NCI-H1694 (cell line): ENCODE measurements at places on chromosomes 3 and 15.
A peak's percentile ranks its signal among the peaks of the same experiment; 100 is the strongest.

- no peak for DNase-seq
Measured at GRCh38 chr15:29324746-29325145, 55.1 kb upstream of the NSMCE3 start.

DNA sequence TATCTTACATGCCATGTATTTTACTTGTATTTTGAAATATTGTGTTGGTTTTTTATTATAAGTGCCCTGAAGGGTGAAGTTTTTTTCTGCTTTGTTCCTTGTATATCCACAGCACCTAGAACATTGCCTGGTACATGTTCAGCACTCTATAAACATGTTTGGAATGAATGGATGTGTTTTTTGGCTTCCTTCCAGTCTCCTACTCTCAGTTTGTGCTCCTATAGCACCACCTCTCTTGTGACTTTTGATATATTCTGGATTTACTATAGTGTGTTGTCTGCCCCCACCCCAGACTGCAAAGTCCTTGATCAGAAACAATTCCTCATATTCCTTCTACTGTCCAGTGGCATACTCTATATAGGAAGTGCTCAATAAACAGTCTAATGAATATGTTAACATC is 60.6 kb downstream of the PLCL2 start:
- DNase-seq: no peak

GRCh38 chr3:123640311-123640710 is 55.5 kb upstream of the HACD2 start:
- DNase-seq: no peak

- DNase-seq: no peak
Measured at GRCh38 chr3:38702231-38702630, 52.7 kb upstream of the SCN5A start.

DNA sequence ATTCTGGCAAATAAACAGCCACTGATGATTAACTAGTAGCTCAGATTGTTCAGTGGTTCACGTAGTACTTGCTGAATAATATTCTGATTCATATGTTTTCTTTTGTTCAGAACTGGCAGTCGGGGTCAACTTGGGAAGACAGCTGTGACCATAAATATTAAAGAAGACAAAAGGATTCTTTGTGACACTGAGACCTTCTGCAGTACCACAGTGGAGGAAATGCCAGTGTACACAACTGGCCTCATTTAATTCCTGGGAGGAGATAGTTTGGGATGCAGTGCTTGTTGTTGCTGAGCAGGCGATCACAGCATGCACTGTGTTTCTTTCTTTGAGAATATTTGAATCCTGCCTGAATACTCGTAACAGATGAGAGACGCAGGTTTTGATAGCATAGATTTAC is 26.7 kb upstream of the MCF2L2 start:
- no peak for DNase-seq

GRCh38 chr15:62900071-62900802 is 142.3 kb upstream of the TPM1 start:
- no peak for DNase-seq

DNA sequence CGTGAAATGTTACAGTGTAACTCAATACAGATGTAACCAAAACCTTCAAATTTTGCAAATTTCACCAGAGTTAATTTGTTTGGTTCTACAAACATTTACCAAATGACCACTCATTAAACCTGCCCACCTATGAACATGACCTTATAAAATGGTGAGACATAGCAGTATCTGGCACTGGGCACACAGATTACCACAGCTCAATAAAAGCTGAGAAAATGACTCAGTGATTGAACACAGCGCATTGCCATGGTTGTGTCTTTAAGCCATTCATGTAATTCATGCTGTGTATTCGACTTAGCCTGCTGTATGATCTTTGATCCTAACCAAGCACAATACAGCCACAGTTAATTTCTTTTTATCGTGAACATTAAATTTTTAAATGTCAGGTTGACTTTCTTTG is 11.3 kb downstream of the PPARG start:
- DNase-seq: no peak

DNA sequence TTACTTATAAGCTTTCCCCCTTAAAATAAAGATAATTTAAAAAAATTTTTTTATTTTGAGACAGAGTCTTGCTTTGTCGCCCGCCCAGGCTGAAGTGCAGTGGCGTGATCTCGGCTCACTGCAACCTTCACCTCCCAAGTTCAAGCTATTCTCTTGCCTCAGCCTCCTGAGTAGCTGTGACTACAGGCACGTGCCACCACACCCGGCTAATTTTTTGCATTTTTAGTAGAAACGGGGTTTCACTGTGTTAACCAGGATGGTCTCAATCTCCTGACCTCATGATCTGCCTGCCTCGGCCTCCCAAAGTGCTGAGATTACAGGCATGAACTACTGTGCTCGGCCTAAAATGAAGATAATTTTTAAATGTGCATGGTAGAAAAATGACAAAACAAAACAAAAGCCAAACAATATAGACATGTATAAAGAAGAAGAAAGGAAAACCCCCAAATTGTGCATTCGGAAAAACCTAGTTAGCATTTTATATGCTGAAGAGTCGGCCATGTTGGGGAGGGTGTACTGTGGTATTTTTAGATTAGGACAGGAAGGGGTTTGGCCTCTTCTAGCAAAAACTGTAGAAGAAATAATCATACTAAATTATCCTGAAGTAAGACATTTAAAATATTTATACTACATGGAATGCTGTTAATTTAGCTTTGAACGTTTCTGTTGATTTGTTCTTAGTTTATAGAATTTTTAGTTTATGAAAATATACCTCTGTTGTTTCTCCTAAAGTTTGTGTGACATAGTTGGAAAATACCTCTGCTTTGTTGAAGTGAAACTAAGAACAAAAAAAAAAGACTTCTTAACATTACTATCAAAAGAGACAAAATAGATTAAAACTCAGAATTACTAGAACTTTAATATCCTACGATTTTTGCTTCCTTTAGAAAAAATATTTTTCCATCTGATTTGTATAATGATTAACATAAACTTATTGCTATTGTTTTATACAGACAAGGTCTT is 7.4 kb downstream of the APPL1 start:
- DNase-seq: no peak

- no peak for DNase-seq
Measured at GRCh38 chr15:67070150-67070549, 4.7 kb downstream of the SMAD3 start.

DNA sequence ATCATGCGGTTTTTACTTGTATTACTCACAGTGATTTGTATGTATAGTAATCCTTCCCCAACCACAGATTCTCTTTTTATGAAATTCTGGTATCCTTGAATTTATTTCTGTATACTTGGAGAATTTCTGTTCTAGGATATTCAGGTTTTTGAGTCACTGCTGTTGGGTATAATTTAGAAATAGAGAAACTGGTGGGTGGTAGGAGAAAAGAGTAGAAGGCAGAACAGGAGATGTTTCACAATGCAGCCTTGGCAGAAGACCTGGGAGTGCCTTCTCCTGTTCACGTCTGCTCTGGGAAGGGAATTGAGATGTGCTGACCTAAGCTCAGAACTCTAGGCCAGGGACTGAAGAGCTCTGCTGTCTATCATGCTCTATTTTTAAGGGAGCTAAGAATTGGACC is 193.6 kb downstream of the EPHB1 start:
- DNase-seq: no peak

- DNase-seq: peak; percentile 3
Measured at GRCh38 chr3:47824541-47825473, 21.9 kb downstream of the DHX30 start.

GRCh38 chr3:150141790-150142326 is 171.2 kb upstream of the PFN2 start:
- DNase-seq: no peak

DNA sequence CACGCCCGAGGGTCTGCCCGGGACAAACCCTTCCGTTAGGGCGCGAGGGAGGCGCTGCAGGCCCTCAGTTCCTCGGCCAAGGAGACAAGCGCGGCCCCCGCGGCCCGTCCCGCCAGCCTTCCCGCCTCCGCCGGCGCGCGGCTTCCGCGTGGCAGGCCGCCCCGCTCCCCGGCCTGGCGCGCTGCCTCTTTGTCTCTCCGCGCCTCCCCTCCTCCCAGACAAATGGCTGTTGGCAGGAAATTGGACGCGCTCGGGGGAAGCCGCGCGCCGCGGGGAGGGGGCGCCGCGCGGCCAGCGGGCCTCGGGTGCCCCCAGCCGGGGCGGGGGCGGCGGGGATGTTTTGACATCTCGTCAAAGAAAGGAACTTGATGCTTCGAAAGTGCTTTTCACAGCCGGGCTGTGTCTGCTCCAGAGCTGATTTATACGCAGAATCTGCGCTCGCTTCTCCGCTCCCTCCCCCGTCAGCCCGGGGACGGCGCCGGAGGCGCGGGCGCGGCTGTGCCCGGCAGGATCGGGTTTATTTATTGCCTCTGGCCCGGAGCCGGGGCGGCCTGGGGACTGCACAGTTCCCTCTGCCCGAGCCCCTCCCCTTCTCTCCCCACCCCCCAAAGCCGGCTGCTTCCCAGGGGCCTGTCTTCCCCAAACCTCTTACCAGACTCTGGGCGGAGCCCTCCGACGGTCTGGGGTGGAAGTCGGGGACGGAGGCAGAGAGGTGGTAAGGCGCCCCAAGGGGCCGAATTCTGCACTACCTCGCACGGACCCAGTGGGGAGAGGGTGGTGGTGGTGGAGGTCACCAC is 20.7 kb downstream of the SHF start:
- peak; percentile 59 for DNase-seq

DNA sequence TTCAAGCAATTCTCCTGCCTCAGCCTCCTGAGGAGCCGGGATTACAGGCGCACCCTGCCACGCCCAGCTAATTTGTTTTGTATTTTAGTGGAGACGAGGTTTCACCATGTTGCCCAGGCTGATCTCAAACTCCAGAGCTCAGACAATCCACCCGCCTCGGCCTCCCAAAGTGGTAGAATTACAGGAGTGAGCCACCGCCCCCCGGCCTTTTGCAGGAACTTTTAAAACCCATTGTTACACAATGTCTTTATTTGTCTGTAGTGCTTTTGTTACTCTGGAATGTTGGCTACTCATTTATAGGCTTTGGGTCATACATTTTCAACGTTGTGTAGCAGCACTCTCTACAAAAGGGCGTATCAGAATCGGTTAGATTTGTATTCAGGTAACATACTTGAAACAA is 499.1 kb downstream of the ROBO2 start:
- no peak for DNase-seq

DNA sequence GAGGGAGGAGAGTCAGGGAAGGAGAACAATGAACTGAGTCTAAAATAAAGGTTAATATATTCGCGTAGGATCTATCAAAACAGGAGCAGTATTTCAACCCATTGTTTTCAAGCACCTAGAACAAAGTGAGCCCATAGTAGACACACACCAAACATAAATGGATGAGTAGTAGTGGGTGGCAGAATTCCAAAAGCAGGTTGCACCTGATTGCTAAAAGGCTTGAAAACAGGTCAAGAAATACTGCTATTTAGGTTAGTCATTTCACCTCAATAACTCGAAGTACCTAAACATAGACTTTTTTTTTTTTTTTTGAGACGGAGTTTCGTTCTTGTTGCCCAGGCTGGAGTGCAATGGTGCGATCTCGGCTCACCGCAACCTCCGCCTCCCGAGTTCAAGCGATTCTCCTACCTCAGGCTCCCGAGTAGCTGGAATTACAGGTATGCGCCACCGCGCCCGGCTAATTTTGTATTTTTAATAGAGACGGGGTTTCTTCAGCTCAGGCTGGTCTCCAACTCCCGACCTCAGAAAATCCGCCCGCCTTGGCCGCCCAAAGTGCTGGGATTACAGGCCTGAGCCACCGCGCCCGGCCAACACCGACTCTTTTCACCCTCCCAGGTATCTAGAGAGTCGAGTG is 855 bp upstream of the ABHD5 start:
- no peak for DNase-seq

- no peak for DNase-seq
Measured at GRCh38 chr15:80749589-80749988, 29.6 kb upstream of the CEMIP start.

DNA sequence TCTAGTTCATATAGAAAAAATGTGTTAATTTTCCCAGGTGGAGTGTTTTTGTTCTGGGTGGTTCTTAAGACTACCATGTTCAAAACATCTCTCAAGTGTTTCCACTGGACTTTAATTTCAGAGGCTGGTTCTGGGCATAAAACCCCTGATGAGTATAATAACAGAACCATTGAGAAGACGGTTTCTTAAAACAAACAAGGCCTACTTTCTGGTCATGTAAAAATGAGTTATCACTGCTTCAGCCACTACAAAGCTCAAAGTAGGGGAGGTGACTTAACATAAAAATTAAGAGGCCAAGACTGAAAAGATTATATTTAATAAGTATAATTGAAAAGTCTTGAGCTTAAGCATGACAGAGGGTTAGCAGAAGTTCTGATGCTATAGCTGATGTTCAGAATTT is 33.8 kb downstream of the RYR3 start:
- DNase-seq: no peak

DNA sequence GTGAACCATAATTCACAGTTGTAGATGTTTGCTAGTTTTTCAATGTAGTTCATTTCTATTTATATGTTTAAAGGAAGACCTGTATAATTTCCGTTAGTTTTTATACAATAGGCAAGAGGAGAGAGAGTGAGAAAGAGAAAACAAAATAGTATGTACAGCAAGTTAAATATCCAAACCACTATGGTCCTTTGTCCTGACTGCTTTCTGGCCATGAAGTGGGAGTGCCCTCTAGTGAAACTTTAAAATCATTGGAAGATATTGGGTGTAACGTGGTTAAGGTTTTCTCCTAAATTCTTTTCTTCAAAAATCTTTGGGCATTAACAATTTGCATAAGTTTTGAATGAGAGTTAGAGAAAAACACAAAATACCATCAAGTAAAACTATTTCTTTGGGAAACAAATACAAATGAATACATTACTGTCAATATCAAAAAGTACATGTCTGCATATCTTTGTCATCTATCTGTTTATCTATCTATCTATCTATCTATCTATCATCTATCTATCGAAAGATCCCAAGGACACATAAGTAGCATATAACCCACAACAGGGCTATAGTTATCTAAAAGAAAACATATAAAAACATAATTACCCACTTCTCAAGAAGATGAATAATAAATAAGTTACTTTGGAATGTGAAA is 534.6 kb upstream of the ATP11B start:
- peak; percentile 9 for DNase-seq

GRCh38 chr3:108728105-108728504 is 29.1 kb downstream of the RETNLB start:
- DNase-seq: no peak

- DNase-seq: no peak
Measured at GRCh38 chr3:40387895-40388254, 891 bp downstream of the ENTPD3 start.

- DNase-seq: no peak
Measured at GRCh38 chr3:50632450-50632849, 15.5 kb downstream of the MAPKAPK3 start.

DNA sequence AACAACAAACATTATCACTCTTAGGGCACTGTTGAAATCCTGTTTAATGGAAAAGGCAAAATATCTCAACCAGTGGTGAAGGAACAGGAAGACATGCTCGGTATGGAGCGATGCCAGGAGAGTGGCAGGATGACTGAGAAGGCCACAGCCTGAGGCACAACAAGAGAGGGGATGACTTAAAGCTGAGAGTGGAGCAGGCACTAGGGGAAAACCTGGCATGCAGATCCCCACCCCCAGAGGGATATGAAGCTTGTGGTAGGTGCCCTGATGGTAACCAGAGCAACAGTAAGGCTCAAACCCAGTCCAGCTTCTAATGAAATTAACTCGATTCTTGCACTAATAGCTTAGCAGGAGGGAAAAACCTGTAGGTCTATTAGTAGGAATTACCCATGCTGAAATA is 40.4 kb downstream of the LYSMD4 start:
- no peak for DNase-seq
